Activated T-cell treated with anti-CD3 and anti-CD28 coated beads, Interleukin-2, amount 50 U/mL, for 4 hours (primary cell): ENCODE measurements at places on chromosomes 1 and 21.

DNA sequence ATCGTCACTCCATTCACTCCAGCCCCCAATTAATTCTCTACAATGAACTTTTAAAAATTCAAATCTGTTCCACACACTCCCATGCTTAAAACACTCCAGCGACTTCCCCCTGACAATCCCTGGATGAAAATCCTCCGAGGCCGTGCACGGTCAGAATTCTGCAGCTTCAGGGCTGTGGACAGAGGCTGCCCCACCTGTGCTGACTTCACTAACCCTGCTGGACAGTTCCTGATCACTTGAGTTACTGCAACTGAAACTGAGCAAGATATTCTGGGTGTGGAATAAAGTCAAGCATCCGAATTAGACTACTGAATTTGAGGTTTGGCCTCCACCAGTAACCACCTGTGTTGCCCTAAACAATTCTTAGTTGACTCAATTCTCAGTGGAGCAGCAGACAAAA lies 1.0 kb upstream of the JAK1 start:
- DNase-seq = no peak

GRCh38 chr1:108179018-108179417 lies 21.1 kb downstream of the SLC25A24 start:
- no peak for DNase-seq

DNA sequence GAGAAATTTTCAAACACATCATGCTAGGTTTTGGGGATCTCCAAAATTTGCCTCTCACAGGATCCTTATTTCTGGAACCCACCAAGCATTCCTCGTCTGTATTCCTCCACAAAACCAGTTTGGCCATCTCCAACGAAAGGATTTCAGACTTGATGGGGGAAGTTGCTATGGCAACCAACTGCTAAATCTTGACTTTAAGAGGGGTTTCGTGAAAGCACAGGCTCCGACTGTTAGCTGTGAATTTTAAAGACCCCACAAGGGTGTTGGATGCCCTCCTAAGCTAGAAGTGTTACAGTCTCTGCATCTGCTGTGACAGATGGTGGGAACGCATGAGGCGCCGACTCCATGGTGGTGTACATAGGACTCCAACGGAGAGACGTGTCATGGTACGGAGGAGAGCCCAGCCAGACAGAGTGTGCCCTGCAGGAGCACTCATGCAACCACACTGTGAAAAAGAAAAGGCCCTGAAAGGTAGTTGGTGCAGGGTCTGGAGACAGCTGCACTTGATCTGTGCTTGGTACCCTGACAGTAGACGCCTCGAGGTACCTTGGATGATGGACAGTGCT lies 147.1 kb downstream of the ASTN1 start:
- DNase-seq = no peak

DNA sequence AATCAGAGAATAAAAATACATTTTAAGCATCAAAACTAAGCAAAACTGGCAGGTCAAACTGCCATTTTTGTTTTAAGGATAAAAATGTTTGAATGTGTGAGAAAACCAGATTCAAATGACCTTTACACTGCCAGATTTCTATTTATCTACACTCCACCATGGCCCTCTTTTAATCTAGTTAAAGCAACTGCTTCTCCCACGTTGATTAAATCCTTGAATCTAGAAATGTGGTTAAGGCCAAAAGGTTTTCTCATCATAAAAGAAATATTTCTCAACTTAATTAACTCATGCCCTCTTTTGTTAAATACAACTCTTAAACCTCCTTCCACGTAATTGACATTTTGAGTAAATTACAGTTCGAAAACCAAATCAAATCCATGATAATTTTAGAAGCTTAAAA lies 15.0 kb downstream of the EGLN1 start:
- no peak for DNase-seq
